Activated naive CD8-positive, alpha-beta T cell treated with anti-CD3 and anti-CD28 coated beads, Interleukin-2, amount 10 ng/mL, durations not matched to agents 7 days and 5 days (primary cell): ENCODE measurements at places on chromosomes 5 and 9. TPM values are rescaled to one million over a fixed set of nuclear protein-coding genes. Genes with fewer than 3 reads are reported as not detected.
A peak's percentile ranks its signal among the peaks of the same experiment; 100 is the strongest.

- no peak for DNase-seq
Observed at GRCh38 chr5:141003791-141004611, 37.7 kb downstream of the PCDHAC2 start.

DNA sequence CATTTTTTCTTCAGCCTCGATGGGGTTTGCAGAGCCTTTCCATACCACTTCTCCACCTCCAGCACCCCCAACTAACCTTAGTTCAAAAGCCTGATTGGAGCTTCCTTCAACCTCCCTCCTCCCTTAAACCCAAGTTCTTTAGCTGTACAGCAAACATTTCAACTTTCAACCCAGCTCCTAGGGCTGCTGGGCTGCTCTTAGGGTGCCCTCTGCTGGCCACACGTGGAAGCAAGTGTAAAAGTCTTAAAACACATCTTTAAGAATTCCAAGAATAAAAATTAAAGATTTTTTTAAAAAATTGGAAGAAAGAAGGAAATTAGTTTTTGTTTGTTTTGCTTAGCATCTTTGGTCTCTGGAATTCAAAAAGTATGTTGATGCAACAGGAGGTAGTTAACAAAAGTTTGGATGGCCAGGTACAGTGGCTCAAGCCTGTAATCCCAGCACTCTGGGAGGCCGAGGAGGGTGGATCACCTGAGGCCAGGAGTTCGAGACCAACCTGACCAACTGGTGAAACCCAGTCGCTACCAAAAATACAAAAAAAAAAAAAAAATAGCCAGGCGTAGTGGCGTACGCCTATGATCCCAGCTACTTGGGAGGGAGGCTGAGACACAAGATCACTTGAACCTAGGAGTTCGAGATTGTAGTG is 15.5 kb upstream of the HSD17B3 start:
- peak; percentile 64 for DNase-seq

DNA sequence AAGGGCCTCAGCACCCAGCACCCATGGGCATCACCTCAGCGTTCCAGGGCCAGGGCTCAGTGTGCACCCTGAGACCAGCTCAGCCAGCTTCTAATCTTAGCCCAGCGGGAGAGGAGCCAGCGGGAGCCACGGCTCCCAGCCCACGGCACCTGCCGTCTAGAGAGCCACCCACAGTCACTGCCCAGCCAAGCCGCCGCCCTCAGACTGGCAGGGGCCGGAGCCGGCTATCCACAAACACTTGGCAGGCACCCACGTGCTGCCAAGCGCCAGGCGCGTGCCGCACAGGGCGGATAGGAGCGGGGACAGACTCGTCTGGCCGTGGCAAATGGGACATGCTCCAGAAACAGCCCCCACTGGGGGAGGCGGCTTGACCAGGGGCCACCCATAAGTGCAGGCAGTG is 18.6 kb downstream of the BRD3 start:
- DNase-seq: no peak

DNA sequence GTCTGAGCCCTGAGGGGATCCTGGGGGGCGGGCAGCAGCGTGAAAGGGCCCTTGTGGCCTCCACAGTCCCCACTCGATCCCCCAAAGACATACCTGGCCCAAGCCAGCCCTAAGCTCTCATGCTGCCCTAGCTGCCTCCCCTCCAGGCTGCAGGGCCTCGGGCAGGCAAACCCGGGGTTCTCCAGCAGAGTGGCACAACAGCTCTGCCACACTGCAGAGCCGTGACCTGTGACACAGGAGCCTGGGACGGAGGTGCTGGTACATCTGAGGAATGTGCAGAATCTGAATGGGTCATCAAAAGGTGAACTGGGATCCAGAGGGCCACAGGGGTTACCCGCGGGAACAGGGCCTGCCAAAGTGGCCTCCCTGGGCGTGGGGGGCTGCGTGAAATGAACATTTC is 163.2 kb downstream of the DAB2IP start:
- no peak for DNase-seq

- DNase-seq: no peak
Observed at GRCh38 chr9:2242831-2243330, 227.7 kb downstream of the SMARCA2 start.

- no peak for DNase-seq
Observed at GRCh38 chr5:177412603-177413233, 3.4 kb upstream of the F12 start.

DNA sequence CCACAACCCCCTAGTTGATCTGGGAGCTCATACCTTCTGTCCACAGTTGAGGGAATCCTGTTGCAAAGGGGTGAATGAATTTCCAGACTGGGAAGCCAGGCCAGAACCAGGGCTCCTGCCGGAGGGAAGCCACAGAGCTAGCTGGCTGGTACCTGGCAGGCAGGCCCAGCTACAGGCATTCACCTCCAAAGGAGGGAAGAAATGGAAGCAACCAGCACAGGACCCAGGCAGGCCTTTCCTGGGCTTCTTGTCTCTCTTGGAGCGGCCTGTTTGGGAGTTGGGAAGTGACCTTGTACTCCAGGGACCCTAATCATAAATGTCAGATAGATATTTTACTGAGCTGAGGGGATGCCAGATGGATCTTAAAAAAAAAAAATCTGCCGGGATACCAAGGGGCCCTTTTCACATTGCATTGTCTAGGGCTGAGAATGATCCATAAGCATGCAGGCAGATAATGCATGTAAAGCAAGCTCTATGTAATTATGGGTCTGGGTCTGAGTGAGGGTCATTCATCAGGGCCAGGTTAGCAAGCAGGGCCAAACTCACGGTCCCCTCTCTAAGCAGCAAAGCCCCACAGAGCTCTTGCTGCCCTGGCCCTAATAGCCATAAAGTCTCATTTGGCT is 8.4 kb downstream of the NR2F1 start:
- no peak for DNase-seq

- no peak for DNase-seq
Observed at GRCh38 chr5:135651156-135651555, 72.4 kb upstream of the CXCL14 start.

DNA sequence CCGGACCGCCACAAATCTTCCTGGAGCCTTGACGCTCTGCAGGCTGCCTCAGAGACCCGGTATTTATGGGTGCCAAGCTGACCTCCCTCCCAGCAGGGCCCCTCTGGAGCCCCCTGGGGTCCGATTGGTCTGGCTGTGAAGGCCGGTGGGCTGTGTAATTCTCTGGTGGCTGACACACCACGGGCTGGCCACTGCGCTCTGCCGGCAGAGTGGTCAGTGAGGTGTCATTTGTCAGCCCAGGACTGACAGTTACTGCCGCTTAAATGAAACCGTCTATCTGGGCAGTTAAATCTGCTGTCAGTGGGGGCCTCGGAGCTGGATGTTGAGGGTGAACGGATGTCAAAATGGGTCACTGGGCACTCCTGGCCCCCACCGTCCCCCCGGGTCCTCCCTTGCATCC is 10.7 kb downstream of the NR5A1 start:
- no peak for DNase-seq

DNA sequence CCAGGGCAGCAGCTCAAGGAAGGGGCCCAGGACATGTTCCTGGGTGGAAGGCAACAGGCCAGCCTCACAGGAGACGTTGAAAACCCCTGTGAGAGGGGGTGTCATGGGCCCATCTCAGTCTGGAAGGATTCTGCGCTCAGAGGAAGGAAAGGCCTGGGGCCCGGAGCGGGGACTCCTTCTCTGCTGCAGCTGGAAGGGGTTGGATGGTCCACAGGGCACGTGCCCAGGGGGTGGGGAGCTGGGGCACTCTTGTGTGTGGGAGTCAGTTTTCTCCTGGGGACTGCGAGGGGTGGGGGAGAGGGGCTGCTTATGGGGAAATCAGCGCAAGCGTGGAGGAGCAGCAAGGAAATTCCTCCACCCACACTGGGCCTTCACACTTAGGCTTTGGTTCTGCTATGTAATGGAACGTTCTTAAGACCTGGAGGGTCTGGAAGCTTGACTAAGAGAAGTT is 2.9 kb upstream of the LPCAT1 start:
- no peak for DNase-seq

DNA sequence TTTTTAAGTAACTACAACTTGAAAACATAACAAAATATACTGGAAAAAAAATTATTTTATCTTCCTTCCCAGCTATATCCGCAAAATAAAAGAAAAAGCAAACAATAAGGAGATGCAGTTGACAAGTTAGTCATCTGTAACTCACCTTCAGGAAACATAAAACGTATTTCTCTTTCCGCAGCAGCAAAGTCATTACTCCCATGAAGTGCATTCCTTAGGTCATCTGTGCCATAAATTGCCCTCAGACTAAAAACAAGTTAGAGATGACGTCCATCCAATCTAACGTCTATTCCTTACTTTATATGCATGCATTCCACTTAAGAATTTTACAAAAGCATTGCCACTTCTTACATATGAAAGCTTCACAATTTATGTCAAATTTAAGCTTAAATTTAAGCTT is 10.9 kb downstream of the NME5 start:
- DNase-seq: no peak

DNA sequence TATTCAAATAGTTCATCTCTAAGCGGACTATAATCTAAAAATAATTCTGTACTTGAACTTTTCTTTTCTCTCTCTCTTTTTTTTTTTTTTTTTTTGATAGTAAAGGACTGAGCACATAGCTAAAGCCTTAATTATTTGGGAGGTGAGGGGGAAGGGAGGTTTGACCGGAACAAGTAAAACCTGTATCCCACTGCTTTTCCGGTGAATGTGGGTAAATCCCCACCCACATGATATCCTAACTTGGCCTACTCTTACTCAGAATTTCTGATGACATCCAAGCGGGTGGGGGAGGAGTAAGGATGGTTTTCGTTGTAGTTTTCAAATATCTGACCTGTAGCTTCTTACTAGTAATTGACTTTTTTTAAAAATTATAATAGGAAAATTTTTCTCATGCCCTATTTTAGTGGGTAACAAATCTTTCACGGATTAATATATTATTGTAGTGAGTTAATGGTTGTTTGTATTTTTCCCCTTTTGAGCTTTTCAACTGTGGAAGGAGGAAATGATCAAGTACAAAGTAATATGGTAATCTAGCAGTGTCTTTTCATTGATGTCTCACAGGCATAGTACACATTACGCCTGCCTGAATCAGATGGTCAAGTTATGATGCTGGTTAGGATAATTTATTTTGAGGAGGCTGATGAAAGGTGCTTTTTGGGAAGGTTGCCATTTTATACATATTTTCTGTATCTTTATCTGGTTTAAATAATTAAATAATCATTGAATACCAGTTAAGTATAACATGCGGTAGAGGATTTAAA is 2.2 kb upstream of the ELL2 start:
- no peak for DNase-seq

DNA sequence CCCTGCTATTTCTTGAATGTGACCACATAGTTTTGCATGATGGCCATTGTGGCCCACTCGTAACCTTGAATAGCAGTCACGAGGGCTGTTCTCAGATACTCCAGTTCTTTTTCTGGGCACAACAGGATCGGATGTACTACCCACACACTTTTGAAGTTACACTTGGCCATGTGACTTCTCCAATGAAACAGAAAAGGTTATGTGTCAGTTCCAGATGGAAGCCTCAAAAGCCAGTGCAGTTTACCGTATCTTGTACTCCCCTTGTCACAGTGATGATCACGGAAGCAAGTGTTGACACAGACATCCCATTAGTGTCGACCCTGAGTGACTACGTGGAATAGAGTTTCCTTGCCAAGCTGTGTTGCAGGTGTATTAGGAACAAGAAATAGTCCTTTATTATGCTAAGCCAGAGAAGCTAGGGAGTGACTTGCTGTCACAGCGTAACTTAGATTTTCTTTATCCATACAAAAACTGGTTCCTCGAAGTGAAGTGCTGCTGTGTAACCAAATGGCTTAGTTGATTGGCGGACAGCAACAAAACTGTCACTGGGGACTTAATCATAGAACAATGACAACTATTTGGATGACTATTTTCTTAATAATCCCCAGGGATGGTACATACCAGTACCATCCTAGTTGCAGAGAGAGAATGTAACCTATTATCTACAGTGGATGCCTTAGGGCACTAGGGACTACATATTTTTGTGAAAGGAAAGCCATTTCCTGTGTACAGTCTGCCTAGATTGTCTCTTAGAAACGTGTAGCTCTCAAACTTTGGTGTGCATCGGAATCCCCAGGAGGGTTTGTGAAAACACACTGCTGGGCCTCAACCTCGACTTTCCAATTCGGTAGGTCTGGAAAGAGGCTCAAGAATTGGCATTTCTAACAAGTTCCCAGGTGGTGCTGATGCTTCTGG is 90.1 kb upstream of the DMRT1 start:
- no peak for DNase-seq

DNA sequence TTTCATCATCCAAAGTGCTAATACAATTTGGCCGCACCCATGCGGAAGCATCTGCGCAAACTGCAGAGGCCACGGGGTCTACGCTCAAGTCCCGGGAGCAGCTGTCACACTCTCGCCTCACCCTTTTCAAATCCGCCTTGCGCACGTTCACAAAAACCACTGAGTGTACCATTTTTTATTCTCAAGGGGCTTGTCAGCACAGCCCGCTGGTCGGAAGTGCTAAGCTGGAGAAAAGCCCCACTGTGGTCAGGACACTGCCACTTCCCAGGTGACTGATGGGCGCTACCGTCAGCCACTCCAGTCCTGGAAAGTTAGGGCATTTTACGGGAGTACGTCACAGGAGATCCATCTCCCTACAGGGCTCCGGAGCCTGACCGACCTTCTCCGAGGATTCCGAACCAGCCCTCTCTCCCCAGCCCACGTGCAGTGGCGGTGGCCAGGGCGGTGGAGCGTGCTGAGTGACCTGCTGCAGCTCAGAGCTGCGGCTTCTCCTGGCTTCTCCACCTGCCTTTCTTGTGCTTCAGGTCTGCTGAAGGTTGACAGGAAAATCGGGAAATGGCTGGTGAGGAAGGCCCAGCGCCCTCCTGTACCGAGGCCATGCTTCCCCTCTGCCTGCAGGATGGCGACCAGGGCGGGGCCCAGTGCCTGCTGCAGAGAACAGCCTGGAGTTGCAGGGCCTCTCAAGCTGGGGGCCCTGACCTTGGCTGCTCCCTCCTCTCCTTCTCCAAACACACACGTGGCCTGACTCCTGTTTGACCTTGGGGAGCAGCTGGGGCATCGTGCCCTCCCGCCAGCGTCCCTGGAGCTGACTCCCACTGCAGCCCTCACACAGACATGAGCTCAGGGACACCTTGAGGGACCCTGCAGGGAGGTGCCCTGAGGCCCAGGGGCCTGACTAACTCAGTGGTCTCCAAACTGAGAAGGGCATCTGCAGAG is 14.3 kb downstream of the RASGEF1C start:
- DNase-seq: no peak

GRCh38 chr5:149878371-149878770 is 66.2 kb downstream of the PDE6A start:
- no peak for DNase-seq

Gene KIF24
- 6.6 TPM for total RNA-seq

Gene FSD1L
- total RNA-seq: 4.8 TPM

Gene C9orf43
- total RNA-seq: 0.36 TPM

Gene ROR2
- total RNA-seq: 0.14 TPM

Gene SPATA24
- 6.4 TPM for total RNA-seq

Gene OR1J4
- total RNA-seq: not detected

Gene PRLR
- not detected for total RNA-seq
